ENCODE measurements at places on chromosomes 12 and 14. TPM values are rescaled to one million over a fixed set of nuclear protein-coding genes. Genes with fewer than 3 reads are reported as not detected.

GRCh38 chr12:52771088-52771487 lies 6.1 kb downstream of the KRT76 start:
- DNase-seq, result no peak

The TBC1D30 gene
- total RNA-seq, result 1.8 TPM

GRCh38 chr12:110088936-110089335 lies 35.2 kb upstream of the IFT81 start:
- DNase-seq, result no peak

GRCh38 chr12:3043406-3043805 lies 33.8 kb upstream of the TSPAN9 start:
- no peak for DNase-seq

GRCh38 chr12:14772946-14773345 lies 30.3 kb downstream of the WBP11 start:
- DNase-seq, result no peak

- DNase-seq, result no peak
Observed at GRCh38 chr14:35999294-35999693, 173.2 kb downstream of the BRMS1L start.

GRCh38 chr12:123671876-123672275 lies 963 bp downstream of the TCTN2 start:
- no peak for DNase-seq

DNA sequence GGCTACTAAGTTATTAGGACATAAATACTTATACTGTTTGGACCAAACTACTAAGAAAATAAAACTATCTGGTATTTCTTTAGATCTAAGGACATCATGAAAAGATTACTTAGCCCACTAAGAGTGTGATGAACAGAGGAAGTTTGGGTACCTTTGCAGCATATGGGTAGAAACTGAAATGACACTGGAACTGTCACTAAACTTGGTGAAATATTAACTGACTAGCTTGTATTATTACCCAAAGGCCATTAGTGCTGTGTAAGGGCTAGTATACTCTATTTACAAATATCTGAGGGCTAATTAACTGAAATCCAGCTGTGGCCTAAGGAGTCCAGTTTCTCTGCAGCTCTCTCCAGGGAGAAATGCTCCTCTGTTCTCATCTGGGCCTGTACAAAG lies 45.5 kb downstream of the PAWR start:
- DNase-seq, result no peak

GRCh38 chr12:42475106-42475505 lies 114.4 kb downstream of the PRICKLE1 start:
- no peak for DNase-seq

GRCh38 chr12:87231818-87232217 lies 797.4 kb downstream of the C12orf50 start:
- DNase-seq, result no peak

GRCh38 chr14:99579120-99579836 lies 24.7 kb downstream of the CCDC85C start:
- DNase-seq, result no peak

The TMEM229B gene
- 1.6 TPM for total RNA-seq

The KRT73 gene
- not detected for total RNA-seq

The ASCL1 gene
- total RNA-seq, result not detected

- DNase-seq, result no peak
Observed at GRCh38 chr14:101620821-101621785, 59.8 kb downstream of the DIO3 start.

GRCh38 chr12:3453990-3454680 lies 36.9 kb upstream of the PRMT8 start:
- peak; percentile 33 for DNase-seq

DNA sequence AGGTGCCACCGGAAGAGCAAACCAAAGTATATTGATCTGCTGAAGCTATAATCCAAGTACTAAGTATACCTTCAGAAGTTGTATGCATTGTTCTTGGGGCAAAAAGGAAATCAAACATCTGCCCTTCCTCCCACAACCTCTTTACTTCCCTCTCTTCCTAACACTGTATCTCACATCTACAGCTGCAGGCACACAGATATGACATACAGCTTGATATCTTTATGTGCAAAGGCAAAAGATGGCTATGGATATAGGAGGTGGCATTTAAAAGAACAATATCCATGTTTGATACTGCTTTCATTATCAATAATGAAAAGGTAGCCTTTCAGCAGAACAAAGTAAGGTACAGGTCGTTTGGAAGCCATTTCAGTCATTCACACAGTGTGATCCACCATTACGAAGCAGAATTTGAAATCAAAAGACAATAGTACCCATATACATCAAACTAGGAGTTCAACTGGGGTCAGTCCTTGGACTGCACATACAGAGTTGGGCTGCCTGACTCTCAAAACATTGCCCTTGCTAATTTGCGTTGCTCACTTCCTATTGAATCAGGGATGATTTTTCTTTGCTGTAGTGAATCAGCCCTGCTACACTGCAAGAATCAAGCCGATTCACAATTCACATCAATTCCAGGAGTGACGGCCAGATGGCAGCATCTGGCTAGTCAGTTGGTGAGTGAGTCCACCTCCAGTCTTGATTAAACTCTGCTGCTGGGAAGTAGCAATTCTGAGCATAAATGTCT lies 8.9 kb downstream of the ANG start:
- DNase-seq, result no peak

- peak; percentile 9 for DNase-seq
Observed at GRCh38 chr12:131755305-131756113, 44.6 kb downstream of the SFSWAP start.

GRCh38 chr14:81435391-81436295 lies 35.5 kb upstream of the STON2 start:
- DNase-seq, result no peak

The TDRD9 gene
- 3.3 TPM for total RNA-seq

DNA sequence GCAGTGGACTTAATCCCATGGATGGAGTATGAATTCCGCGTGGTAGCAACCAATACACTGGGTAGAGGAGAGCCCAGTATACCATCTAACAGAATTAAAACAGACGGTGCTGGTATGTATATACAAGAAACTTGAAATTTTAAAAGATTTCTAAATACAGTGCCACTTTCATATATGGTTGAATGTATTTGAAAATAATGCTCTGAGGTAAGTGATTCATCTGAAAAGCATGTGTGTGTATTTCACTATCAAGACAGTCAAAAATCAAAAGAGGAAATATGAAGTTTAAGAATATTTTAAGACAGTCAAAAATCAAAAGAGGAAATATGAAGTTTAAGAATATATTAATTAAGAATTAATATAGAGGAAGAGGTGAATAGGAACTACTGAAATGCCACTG lies 195.0 kb upstream of the PDZRN4 start:
- no peak for DNase-seq

- DNase-seq, result no peak
Observed at GRCh38 chr12:12266389-12266872, 413 bp downstream of the LRP6 start.

DNA sequence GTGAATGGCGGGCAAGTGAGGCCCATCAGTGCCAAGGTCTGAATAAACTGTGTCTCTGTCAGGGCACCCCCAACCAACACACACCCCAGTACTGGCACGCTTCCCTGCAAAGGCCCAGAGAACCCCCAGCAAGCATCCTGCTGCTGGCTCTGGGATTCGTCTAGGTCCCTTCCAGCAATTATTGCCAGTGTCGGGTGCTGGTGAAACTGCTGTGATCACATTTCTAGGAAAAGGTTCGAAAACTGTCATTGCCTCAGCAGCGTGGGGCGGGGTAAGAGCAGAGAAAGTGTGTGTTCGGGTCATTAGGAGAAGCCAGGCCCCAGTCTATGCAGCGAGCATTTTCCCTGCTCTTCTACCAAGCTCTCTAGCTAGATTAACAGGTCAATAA lies 2.5 kb downstream of the FAM222A start:
- DNase-seq, result no peak

The OVCH1 gene
- total RNA-seq, result not detected

The KRT5 gene
- not detected for total RNA-seq

- no peak for DNase-seq
Observed at GRCh38 chr12:93785249-93786010, 108.3 kb downstream of the CRADD start.

The CPNE6 gene
- 1.4 TPM for total RNA-seq

- DNase-seq, result no peak
Observed at GRCh38 chr12:23694920-23695319, 254.6 kb downstream of the SOX5 start.

- DNase-seq, result no peak
Observed at GRCh38 chr12:64824500-64825142, at the start of gene TBC1D30. TBC1D30 (plus strand) TSS chr12:64824647; CDS start chr12:64824880, 233 bp downstream.

DNA sequence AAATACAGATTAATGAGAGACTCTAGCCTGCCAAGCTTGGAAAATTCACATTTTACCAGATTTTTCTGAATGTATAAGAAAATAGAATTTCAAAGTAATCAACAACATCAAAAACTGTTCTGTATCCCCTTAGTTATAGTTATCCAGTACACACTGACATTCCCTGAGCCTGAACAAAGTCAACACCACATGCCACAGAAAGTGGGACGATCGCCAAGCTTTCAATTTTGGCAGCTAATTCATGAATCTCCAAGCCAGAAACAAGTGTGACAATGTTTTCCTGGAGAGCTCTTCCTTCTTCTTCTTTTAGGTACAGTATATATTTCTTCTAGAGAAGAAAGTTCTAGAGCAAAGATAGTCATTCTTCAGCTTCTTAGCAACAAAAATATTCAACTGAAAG lies 290.2 kb downstream of the PRKD1 start:
- DNase-seq, result no peak

DNA sequence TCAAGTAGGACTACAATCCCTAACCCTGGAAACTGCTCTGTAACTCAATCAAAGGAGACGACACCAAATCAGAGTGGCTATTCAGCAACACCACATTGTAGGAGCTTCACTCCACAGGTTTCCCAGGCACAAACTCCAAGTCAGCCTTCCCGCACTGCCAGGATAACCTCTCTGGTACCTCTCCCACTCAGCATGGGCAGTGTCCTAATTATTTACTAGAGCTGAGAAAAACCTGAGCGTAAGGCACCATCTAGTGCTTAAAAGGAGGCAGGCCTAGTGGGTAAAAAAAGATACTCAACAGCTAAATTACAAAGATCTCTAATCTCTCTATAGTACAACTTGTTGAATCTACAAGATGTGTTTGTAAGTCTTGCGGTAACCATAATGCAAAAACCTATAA lies 36.1 kb downstream of the PARP11 start:
- DNase-seq, result no peak

GRCh38 chr12:68131867-68132414 lies 27.6 kb downstream of the IFNG start:
- no peak for DNase-seq

GRCh38 chr12:87809916-87810315 lies 219.3 kb downstream of the C12orf50 start:
- no peak for DNase-seq

DNA sequence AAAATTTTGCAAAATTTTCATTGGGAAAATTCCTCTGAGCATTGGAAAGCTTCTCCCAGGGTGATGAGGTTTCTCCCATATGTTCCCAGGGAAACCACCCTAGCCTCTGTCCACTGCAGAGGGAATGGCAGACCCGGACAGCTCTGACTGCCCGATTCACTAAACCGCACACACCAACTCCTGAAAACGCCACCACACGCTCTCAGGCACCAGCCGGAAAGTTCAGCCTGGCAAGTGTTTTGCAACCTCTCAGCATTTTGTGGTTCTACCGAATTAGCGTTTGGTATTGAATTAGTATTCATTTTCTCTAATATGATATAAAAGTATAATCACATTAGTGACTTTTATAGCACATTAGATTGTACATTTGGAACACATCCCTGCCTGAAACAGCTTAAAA lies 213.4 kb downstream of the PHETA1 start:
- no peak for DNase-seq

GRCh38 chr12:109549613-109550270 lies 23.6 kb downstream of the MMAB start:
- no peak for DNase-seq

DNA sequence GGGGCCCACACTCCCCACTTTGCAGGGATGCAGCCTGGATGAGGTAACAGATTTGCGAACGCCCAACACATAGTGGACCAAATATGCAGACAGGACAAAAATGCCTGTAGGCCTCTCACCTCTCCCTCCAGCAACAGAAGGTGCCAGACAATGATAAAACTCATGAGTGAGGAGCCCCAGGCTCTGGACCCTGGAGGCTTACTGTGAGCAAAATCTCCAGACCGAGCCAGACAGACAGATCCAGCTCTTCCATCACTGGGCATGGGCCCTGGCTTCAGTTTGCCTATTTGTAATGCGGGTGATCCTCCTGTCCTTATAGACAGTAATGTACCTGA lies 42.3 kb downstream of the IRF2BPL start:
- no peak for DNase-seq

The ESRRB gene
- 8.7 TPM for total RNA-seq

DNA sequence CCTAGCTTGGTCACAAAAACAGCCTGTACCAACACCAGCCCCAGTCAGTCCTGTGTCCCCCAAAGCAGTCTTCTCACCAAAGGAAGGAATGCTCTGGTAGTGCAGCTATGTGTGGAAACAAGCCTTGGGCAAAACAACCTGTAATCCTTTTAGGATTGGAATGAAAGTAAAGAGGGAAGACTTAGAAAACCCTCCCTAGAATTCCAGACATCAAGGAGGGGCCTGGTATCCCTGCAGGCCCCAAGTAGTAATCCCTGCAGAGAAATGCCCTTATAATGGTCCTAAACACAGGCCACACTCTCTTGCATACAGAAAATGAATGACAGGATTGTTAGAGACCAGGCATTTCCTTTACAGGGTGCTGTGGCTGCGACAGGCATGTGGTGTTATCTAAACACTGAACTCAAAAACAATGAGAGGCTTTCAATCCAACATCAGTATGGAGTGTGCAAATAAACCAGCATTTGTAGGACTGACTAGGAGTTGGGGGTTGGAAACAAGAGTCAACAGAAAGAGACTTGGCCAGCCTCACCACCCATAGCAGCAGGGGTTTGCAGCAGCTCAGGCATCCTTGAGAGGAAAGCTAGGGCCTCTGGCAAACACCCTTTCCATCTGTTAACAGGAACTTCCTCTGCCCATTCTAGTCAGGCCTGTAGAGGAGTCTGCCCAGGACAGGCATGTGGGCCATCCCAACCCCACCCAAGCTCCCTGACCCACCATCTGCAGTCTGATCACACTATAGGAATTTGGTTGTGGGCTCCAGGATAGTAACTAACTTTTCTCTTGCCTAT lies 59.1 kb downstream of the DCAF5 start:
- no peak for DNase-seq

The NOPCHAP1 gene
- 9.4 TPM for total RNA-seq

DNA sequence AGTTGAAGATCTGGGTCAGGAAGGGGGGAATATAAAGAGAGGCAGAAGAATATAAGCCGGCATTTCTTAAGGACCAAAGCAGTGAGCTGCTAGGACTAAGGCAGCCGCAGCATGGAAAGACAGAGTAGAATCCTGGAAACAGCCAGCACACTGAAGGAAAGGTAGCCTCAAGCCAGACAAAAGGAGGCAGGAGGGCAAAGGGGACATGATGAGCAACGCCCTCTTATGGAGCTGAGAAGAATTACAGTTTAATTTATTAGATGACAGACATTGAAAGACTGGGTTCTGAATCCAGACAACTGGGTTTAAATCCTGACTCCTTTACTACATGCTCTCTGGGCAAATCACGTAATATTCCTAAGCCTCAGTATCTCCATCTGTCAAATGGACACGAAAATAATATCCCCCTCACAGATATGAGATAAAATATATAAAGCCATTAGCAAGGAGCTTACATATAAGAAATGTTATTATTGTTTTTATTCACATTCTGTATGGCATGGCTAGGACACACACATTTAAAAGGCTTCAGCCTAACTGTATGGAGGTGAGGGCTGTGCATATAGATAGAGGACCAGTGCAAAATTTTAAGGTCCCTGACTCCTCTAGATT lies 8.1 kb upstream of the PCED1B start:
- no peak for DNase-seq

The CCDC198 gene
- total RNA-seq, result not detected

Data from cardiac septum (tissue), 1 donor.